Stimulated activated CD4-positive, alpha-beta T cell treated with anti-CD3 and anti-CD28 coated beads, TNF-alpha, amount 100 ng/mL, for 4 hours (primary cell): ENCODE measurements at places on chromosomes 4 and X.

- no peak for DNase-seq
These were observed 16.2 kb downstream of the SLC4A4 start for GRCh38 chr4:71355045-71355444.

- no peak for DNase-seq
These were observed 946 bp downstream of the ANXA3 start for GRCh38 chr4:78552389-78553042.

- no peak for DNase-seq
These were observed 26.7 kb downstream of the SH3RF1 start for GRCh38 chr4:169243825-169244609.

DNA sequence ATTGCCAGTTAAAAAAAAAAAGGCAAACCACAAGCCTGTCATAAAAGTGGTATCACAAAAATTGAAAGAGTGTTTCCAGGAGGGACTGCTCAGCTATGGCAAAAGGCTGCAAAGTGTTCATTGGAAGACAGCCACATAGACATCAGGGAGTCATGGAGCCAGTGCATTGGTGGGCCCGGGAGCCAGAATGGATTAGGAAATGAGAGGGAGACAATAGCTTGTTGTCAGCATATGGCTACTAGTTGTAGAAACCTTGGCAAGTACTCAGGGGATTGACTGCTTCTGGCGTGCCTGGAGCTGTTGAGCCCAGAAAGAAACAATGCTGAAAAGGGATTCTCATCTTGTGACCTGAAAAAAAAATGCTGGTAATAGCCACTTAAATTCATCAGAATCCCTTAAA lies 5.0 kb downstream of the GAR1 start:
- no peak for DNase-seq

DNA sequence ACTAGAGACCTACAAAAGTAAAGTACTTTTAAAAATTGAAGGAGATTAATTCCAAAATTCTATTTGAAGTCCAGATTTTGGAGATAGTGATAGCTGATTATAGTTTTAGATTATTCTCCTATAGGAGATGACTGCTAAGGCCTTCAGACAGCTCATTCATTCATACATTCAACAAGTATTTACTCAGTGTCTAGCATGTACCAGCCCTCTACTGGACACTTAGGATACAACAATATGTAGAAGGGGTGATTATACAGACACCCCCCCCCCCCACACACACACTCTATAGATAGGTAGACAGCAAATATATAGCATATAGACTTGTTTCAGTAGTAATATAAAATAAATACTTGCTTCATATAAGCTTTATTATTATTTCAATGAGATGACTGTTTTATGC lies 60.4 kb upstream of the TAF9B start:
- DNase-seq = no peak
